ENCODE measurements at places on chromosomes 4 and X. TPM values are rescaled to one million over a fixed set of nuclear protein-coding genes. Genes with fewer than 3 reads are reported as not detected.

GRCh38 chr4:33226783-33227182 lies 2506.6 kb downstream of the PCDH7 start:
- H3K36me3 ChIP-seq = no peaks in the 10 kb centered on the region
- no peaks in the 10 kb centered on the region for H3K4me1 ChIP-seq
- no peaks in the 10 kb centered on the region for H3K27me3 ChIP-seq
- no peak for DNase-seq

GRCh38 chr4:78414116-78414515 lies 137.5 kb upstream of the ANXA3 start:
- H3K27ac ChIP-seq = no peak overlapping the region
- no peaks in the 10 kb centered on the region for H3K36me3 ChIP-seq
- no peak overlapping the region for H3K4me3 ChIP-seq

- H3K4me3 ChIP-seq = no peak overlapping the region
- no peaks in the 10 kb centered on the region for H3K27me3 ChIP-seq
- DNase-seq = no peak
- H3K27ac ChIP-seq = no peak overlapping the region
- no peaks in the 10 kb centered on the region for H3K36me3 ChIP-seq
- H3K4me1 ChIP-seq = peaks cover 20% of the 10 kb centered on the region
Measured at GRCh38 chr4:101282076-101282844, 65.1 kb downstream of the PPP3CA start.

DNA sequence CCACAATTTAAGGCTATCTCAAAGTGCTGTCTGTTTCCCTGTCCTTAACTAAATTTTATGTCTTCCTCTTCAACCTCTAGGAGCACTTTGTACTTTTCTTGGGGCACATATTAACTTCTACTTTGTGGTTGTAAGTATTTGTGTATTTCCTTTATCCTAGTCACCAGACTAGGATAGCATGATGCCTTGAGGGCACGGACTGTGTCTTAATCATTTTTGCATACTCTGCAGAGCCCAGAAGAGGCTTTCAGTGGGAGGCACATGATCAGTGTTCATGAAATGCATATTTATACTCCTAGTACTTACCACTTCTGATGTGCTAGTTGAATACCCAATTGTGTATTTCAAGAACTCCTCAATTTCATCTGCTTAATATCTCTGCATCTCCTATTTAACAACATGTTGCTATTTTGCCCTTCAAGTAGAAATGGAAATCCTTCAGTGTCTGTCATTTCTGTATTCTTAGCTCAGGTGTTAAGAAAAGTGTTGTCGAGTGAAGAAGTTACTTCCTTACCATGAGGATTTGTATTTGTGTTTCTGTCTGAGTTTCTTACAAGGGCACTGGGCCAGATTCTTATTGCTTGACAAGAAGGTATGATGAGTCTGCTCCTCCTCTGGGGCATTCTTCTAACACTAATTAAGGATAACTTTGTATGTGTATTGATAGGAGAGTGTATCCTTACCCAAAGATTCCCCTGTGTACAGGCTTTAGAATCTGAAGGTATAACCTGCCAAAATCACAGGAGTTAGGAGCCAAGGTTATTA lies 28.3 kb upstream of the PGRMC2 start:
- DNase-seq = no peak
- no peaks in the 10 kb centered on the region for H3K27me3 ChIP-seq
- H3K4me1 ChIP-seq = peaks cover 13% of the 10 kb centered on the region
- no peaks in the 10 kb centered on the region for H3K36me3 ChIP-seq

- no peak for DNase-seq
- H3K27ac ChIP-seq = peak overlapping the region; percentile 98
- H3K4me3 ChIP-seq = peak overlapping the region; percentile 75
- H3K27me3 ChIP-seq = no peaks in the 10 kb centered on the region
- H3K4me1 ChIP-seq = peaks cover 19% of the 10 kb centered on the region
Measured at GRCh38 chr4:101348367-101348827, 1.1 kb upstream of the PPP3CA start.

GRCh38 chr4:152150214-152150613 lies 385.7 kb downstream of the FBXW7 start:
- no peaks in the 10 kb centered on the region for H3K36me3 ChIP-seq
- DNase-seq = no peak
- H3K4me1 ChIP-seq = no peaks in the 10 kb centered on the region
- H3K27ac ChIP-seq = no peak overlapping the region

- no peak overlapping the region for H3K4me3 ChIP-seq
- H3K4me1 ChIP-seq = peaks cover 28% of the 10 kb centered on the region
- peak overlapping the region; percentile 22 for H3K27ac ChIP-seq
- no peak for DNase-seq
- peaks cover 43% of the 10 kb centered on the region for H3K36me3 ChIP-seq
Measured at GRCh38 chr4:38905652-38906385, 38.2 kb downstream of the FAM114A1 start.

DNA sequence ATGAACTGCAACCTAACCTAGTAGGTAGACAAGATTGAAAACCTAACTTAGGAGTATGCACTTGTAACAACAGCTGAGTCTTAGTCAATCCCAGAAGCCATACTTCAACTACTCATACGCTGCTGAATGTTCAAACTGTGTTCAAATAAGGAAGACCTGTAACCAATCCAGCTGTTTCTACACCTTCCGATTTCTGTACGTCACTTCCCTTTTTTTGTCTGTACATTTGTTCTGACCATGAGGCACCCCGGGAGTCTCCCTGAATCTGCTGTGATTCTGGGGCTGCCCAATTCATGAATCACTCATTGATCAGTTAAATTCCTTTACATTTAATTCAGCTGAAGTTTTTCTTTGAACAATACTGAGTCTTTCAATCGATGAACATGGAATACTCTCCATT lies 89.5 kb downstream of the BMP3 start:
- no peak overlapping the region for H3K27ac ChIP-seq
- H3K27me3 ChIP-seq = no peaks in the 10 kb centered on the region
- no peak overlapping the region for H3K4me3 ChIP-seq
- H3K36me3 ChIP-seq = no peaks in the 10 kb centered on the region

DNA sequence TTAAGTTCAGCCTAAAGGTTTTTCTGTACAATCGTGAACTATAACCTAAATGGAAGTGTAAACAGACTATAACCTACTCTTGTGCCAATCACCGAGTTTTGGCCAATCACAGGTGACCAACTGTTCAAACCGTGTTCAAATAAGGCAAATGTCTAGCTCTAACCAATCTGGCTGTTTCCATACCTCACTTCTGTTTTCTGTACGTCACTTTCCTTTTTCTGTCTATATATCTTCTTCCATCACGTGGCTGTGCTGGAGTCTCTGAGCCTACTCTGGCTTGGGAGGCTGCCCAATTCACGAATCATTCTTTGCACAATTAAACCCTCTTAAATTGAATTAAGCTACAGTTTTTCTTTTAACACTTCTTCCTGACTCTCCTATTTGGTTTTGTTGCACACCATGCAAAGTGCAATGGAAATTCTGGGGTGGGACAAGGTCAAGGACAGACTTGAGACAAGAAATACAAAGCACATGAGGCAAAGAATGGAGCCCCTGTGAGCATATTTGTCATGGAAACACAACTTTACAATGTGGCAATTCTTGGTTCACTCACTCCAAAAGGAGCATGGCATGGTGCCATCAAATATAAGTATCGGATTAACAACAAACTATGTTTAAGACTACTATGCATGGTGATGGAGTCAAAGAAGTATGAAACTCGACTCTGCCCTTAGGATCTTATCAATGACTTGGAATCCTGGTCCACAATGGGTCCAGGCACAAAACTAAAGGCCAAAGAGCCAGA lies 115.7 kb upstream of the FAM9B start:
- H3K36me3 ChIP-seq = no peaks in the 10 kb centered on the region
- peak overlapping the region; percentile 8 for H3K27ac ChIP-seq
- DNase-seq = no peak
- H3K4me3 ChIP-seq = no peak overlapping the region

DNA sequence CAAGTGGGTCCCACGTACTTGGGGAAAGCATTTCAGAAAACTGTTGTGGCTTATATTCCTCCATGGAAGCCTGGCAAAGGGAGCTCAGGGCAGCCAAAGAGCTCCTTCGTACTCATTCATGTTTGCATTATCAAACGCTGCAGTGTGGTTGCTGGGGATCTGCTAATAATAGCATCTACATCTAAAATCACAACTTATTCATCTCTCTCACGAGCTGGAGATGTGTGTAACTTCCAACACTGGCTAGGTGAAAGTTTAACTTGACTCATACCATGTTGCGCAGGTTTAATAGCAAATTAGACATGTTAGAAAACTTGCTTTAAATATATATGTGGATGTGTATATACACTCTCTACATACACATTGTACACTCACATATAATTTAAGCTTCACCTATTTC lies 415.1 kb downstream of the AFF2 start:
- no peaks in the 10 kb centered on the region for H3K27me3 ChIP-seq
- no peaks in the 10 kb centered on the region for H3K36me3 ChIP-seq
- no peak overlapping the region for H3K27ac ChIP-seq
- H3K4me1 ChIP-seq = no peaks in the 10 kb centered on the region

GRCh38 chr4:165515201-165515600 lies 136.4 kb downstream of the CPE start:
- H3K36me3 ChIP-seq = no peaks in the 10 kb centered on the region
- H3K27me3 ChIP-seq = no peaks in the 10 kb centered on the region
- no peak for DNase-seq
- no peak overlapping the region for H3K4me3 ChIP-seq
- H3K27ac ChIP-seq = no peak overlapping the region
- H3K4me1 ChIP-seq = no peaks in the 10 kb centered on the region

DNA sequence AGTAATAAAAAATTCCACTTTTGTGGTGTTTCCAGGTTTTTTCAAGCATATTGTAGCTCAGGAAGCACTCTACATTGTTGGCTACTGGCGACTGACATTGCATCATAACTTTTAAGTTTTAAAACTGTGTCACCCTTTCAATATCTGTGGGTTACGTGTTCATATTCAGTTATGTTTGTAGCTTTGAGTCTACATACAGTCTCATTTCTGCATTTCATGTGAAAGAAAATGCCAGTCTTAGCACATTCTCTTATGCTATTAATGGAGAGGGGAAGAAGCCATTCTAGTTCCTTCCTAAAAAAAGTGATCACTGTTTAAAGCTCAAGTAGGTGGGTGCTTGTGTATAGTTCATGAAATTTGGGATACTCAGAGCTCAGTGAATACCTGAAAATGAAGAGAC lies 38.1 kb downstream of the DIAPH2 start:
- H3K4me3 ChIP-seq = no peak overlapping the region
- H3K27ac ChIP-seq = no peak overlapping the region
- H3K36me3 ChIP-seq = no peaks in the 10 kb centered on the region
- no peaks in the 10 kb centered on the region for H3K4me1 ChIP-seq
- no peak for DNase-seq

DNA sequence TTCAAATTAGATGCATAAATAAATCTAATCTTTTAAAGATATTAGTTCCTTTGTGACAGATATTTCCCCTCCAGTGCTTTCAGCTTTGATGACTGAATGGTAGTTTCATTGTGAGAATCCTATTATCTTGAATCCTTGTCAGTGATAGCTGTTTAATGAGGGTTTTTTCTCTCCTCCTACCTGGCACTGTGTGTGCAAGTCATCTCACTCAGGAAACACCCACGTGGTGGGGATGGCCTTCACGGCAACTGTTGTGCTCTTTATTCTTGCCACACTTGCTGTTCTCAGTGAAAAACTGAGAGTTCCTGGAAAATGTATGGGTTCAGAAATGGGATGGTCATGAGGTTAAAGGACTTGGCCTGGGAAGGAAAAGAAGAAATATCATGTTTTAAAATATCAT lies 129.9 kb downstream of the SPRY1 start:
- no peak overlapping the region for H3K4me3 ChIP-seq
- H3K36me3 ChIP-seq = no peaks in the 10 kb centered on the region
- no peaks in the 10 kb centered on the region for H3K27me3 ChIP-seq
- DNase-seq = no peak

- H3K36me3 ChIP-seq = no peaks in the 10 kb centered on the region
- no peaks in the 10 kb centered on the region for H3K4me1 ChIP-seq
- no peaks in the 10 kb centered on the region for H3K27me3 ChIP-seq
Measured at GRCh38 chr4:15799141-15799540, 21.0 kb downstream of the CD38 start.

GRCh38 chr4:5626913-5627312 lies 81.4 kb downstream of the EVC2 start:
- DNase-seq = no peak
- H3K27me3 ChIP-seq = no peaks in the 10 kb centered on the region
- H3K36me3 ChIP-seq = no peaks in the 10 kb centered on the region
- no peak overlapping the region for H3K4me3 ChIP-seq
- H3K4me1 ChIP-seq = no peaks in the 10 kb centered on the region

GRCh38 chr4:25144870-25145481 lies 15.3 kb downstream of the SEPSECS start:
- H3K36me3 ChIP-seq = no peaks in the 10 kb centered on the region
- no peak overlapping the region for H3K4me3 ChIP-seq
- H3K27ac ChIP-seq = no peak overlapping the region
- no peaks in the 10 kb centered on the region for H3K4me1 ChIP-seq

DNA sequence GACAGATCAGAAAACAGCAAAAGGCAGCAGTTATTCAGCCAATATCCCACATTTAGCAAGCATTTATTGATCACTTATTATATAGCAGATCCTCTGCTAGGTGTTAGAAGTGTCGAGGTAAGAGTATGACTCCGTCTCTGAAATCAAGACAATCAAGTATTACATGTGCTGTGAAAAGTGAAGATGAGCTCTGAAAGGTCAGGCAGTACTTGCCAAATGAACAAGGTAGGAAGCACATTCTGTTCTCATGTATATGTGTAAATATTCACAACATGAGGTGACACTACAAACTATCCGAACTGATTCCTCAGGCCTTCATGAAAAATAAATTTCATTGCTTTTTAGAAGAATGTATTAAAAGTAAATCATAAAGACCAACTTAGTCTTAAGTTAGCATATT lies 15.3 kb downstream of the ATP1B4 start:
- no peak for DNase-seq
- no peak overlapping the region for H3K4me3 ChIP-seq
- no peak overlapping the region for H3K27ac ChIP-seq
- H3K27me3 ChIP-seq = no peaks in the 10 kb centered on the region
- no peaks in the 10 kb centered on the region for H3K4me1 ChIP-seq

The GPRASP2 gene
- total RNA-seq = 1.2 TPM

The KLF8 gene
- 2.3 TPM for total RNA-seq

The ITM2A gene
- 27.7 TPM for total RNA-seq

The NUDT10 gene
- not detected for total RNA-seq

The DMD gene
- total RNA-seq = 20.9 TPM

The P2RY4 gene
- 3.5 TPM for total RNA-seq

The CSN1S1 gene
- total RNA-seq = 0.79 TPM

The GABRQ gene
- total RNA-seq = not detected

The NOX1 gene
- 21.0 TPM for total RNA-seq

The CTAG2 gene
- total RNA-seq = not detected

The TBC1D8B gene
- 8.3 TPM for total RNA-seq

The MAP7D2 gene
- total RNA-seq = 2.1 TPM

The ZNF280C gene
- total RNA-seq = 3.5 TPM

The GABRG1 gene
- not detected for total RNA-seq

The MAGEE2 gene
- not detected for total RNA-seq

All from transverse colon (tissue), 4 donors.